ENCODE measurements at places on chromosomes 1 and 21. TPM values are rescaled to one million over a fixed set of nuclear protein-coding genes. Genes with fewer than 3 reads are reported as not detected.

DNA sequence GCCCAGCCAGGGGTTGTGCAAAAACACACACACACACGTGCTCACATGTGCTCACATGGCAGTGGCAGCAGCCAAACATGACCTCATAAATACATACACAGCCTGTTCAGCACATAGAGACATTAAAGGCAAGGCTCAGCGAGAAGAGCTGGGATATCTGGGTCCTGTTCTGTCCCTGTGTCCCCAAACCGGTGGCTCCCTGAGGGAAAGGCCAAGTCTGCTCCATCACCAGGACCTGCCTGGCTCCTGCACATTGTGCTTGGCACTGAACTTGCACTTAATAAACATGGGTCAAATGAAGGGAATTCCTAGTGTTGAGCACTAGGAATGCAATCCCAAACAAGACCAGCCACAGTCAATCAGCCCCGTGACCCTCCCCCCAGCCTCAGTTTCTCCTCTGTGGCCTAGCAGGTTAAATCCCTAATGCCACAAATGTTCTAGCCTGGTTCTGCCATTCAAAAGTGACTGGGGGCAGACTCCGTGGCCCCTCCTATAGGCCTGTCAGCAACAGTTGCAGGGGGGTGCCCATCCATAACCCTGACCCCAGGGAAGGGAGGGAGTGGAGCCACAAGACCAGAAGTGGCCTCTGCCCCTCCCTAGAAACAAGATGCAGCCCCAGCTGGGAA, 160.9 kb upstream of the VAMP3 start:
- DNase-seq: peak; percentile 30

GRCh38 chr21:44729336-44730027, 18.1 kb upstream of the TSPEAR start:
- no peak for DNase-seq

The S100A9 gene
- total RNA-seq: 251 TPM

The RFX5 gene
- total RNA-seq: 67.9 TPM

The FAM167B gene
- total RNA-seq: 0.71 TPM
